ENCODE measurements at places on chromosomes 2 and 18. TPM values are rescaled to one million over a fixed set of nuclear protein-coding genes. Genes with fewer than 3 reads are reported as not detected.

STPG4 gene
- total RNA-seq = not detected

GPR55 gene
- not detected for total RNA-seq

SOWAHC gene
- 46.6 TPM for total RNA-seq

ARHGAP25 gene
- total RNA-seq = 5.1 TPM

ALLC gene
- total RNA-seq = not detected

TSN gene
- 25.2 TPM for total RNA-seq

TNFAIP6 gene
- 4.2 TPM for total RNA-seq

LRATD1 gene
- total RNA-seq = 10.2 TPM

PID1 gene
- 68.7 TPM for total RNA-seq

SLC66A3 gene
- total RNA-seq = 61.2 TPM

PNO1 gene
- 27.3 TPM for total RNA-seq

SIX3 gene
- total RNA-seq = 0.42 TPM

DNA sequence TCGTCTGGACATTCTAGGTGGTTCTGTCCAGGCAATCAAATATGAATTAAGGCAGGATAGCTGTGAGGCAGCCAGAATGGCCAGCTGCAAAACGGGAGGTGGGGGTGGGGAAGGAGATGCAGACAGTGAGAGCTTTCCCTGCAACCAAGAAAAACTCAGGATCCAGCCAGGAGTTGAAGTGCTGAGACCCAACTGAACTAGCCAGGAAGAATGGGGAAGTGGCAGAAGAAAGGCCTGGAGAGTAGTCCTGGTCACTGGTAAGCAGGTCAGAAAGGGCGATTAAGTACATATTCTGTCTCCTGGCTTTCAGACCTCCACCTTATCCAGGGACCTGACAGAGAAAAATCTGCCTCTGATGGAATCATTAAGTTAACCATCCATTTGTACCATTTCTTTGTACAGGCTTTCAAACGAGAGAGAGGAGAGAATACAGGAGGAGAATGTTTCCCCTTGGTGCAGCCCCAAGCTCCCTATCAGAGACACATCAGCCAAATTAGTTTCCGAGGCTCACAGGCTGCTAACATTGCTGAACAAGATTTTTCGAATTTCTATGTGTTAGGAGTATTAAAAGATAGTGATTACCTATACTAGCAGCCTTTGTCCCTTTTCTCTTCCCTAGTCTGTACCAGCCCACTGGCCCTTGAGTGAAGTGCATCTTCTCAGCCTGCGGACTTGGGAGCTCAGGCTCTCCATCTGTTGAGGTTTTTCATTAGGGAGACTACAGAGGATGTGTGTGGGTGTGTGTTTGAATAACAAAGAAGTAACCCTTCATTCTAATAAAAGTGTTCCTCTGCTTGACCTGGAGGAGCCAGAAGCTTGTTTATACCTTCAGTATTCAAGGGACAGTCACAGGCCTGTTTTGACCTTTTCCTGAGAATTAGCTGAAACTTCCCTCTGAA lies 12.5 kb upstream of the HOXD1 start:
- no peak for DNase-seq

GRCh38 chr2:118849226-118850167 lies 2.0 kb upstream of the EN1 start:
- no peak for DNase-seq

GRCh38 chr2:193847991-193848390 lies 1653.3 kb upstream of the TMEFF2 start:
- DNase-seq = no peak

DNA sequence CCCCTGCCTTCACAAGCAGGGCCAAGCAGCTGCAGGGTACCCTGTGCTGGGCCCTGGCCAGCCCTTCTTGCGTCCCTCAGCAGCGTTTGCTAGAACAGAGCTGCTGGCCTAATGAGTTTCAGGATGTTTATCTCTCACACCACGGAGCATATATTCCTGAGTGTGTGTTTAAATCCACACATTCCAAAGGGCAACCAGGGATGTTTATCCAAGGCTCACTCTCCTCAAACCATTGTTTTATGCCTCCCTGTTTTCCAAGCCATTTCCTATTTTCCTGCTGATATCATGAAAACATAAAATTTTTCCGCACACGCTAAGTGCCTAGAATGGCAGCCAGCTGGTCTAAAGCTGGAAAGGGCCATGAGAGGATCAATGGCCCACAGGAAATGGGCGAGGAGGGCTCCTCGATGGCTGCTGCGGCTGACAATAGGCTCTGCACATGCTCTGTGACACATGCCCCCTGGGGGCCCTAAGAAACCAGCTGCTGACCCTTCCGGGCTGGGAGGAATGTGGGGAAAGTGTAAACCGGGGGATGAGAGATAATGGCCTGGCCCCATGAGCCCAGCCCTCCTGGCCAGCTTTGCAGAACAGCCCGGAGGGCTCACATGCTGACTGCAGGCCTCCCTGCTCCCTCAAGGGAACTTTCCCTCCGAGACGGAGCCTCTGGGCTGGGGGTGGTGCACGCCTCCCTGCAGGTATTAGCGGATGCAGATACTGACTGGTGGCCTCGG lies 194.0 kb downstream of the NDUFA10 start:
- peak; percentile 90 for DNase-seq

- no peak for DNase-seq
Measured at GRCh38 chr2:231012463-231012862, 16.5 kb downstream of the SPATA3 start.

DNA sequence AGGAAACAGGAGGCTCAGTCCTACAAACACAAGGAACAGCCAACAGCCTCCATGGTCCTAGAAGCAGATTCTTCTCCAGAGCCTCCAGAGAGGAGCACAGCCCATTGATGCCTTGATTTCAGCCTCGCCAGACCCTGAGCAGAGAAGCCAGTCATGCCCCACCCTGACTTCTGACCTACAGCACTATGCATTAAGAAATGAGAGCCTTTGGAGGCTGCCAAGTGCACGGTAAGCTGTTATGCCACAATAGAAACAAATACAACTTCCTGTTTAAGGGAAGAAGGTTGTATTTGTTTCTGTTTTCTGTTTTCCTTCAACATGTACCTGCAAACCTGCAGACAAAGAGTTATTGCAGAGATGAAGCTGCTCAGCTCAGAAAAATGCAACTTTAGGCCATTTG lies 181.3 kb upstream of the AGAP1 start:
- DNase-seq = no peak

DNA sequence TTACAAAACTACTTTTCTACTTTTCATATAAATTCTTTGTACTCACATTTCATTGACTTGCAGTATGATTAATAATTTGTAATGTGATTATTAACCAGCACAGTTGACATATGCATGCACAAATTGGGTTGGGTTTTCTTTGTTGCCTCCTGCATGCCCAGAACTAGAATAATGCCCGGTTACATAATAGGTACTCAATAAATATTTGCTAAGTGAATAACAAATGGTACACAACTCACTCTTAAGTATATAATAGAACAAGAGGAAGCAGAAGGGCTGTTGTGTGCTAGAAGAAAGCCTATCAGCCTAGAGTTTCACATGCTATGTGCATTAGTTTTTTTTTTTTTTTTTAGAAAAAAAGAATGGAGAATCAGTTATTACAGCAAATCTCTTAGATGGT lies 9.3 kb downstream of the RDH14 start:
- no peak for DNase-seq

DNA sequence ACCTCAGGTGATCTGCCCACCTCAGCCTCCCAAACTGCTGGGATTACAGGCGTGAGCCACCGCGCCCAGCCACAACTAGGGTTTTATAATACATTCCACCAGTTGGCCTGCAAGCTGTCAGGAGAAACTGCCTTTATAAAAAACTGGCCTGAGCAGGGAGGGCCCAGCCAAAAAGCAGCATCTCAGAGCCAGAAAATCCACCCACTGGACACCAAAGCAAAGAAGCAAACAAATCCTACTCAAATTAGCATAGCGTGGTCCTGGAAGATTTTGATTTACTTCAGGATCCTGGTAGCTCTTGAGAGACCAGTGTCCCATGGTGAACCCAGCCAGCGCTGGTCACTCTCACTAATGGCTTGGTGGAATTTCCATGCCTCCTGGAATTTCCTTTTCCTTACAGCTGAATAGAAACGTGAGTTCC lies 60.0 kb upstream of the PXDN start:
- no peak for DNase-seq

DNA sequence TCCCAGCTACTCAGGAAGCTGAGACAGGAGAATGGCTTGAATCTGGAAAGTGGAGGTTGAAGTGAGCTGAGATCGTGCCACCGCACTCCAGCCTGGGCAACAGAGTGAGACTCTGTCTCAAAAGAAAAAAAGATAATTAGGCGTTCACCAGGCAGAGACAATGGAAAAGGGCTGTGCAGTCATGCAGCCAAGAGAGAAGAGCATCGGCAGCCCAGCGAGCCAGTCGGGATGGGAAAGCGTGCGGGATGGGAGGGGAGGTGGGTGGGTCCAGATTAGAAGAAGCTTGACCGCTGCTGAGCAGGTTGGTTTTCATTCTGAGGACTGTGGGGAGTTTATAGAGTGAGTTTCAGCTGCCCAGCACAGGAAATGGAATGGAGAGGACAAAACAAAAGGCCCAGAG lies 15.0 kb upstream of the CYS1 start:
- DNase-seq = no peak

- no peak for DNase-seq
Measured at GRCh38 chr18:24063121-24063731, 48.7 kb downstream of the TTC39C start.

DNA sequence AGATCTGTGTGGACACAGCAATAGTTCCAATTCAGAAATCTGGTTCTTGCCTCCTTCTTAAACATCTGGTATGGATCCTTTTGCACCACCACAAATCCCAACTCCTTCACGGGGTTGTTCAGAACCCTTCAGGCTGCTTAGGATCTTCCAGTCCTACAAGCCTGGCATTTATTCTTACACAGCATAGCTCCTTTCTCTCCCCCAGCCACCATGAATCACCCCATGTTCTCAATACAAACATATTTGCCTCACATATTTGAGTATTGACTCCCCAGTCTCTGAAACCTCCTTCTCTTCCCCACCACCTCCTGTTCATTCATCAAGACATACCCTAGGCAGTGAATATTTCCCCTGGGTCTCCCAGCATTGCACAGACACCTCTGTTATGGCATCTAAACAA lies 155.2 kb downstream of the ALK start:
- DNase-seq = no peak

- no peak for DNase-seq
Measured at GRCh38 chr2:212556296-212556695, 17.7 kb upstream of the ERBB4 start.

- DNase-seq = no peak
Measured at GRCh38 chr2:144942516-144943256, 422.8 kb upstream of the ZEB2 start.

- DNase-seq = no peak
Measured at GRCh38 chr18:74124642-74125041, 23.0 kb downstream of the FBXO15 start.

- no peak for DNase-seq
Measured at GRCh38 chr2:127573298-127573697, 37.8 kb downstream of the MYO7B start.

DNA sequence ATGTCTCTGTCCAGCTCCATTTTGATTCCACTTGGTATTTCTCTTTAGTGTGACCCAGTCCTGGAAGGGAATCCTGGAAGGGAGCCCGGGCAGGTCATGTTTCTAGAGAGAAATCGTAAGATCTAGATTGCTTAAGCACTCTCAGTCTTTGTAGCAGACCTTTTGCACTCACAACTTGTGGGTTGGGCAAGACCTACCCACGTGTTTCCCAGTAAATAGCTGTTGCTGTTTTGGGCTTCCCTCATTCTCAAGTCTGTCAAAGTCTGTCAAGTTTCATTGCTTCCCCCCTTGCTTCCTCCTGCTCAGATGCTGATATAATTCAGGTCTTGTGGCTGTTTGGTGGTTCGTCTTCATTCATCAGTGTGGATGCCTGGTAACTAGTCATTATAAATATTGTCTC lies 17.4 kb upstream of the NEMP2 start:
- no peak for DNase-seq

- DNase-seq = no peak
Measured at GRCh38 chr18:9103376-9103873, 926 bp downstream of the NDUFV2 start.

DNA sequence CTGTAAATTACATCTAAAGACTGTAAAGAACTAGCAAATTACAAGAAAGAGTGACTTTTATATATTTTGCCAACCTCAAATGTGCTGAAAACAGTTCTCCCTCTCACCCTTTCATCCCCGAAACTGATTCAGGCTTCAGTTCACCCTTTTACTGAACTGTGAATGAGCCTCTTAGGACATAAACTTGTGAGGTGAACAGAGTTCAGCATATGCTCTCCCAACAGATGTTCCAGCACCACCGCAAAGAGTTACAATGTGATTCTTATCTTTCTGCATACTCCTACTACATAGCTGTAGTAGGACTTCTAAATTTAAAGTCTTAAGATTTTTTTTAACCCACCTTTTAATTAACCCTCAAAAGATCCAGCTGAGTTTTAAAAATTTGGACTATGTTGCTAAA lies 1.2 kb upstream of the ZCCHC2 start:
- peak; percentile 31 for DNase-seq

DNA sequence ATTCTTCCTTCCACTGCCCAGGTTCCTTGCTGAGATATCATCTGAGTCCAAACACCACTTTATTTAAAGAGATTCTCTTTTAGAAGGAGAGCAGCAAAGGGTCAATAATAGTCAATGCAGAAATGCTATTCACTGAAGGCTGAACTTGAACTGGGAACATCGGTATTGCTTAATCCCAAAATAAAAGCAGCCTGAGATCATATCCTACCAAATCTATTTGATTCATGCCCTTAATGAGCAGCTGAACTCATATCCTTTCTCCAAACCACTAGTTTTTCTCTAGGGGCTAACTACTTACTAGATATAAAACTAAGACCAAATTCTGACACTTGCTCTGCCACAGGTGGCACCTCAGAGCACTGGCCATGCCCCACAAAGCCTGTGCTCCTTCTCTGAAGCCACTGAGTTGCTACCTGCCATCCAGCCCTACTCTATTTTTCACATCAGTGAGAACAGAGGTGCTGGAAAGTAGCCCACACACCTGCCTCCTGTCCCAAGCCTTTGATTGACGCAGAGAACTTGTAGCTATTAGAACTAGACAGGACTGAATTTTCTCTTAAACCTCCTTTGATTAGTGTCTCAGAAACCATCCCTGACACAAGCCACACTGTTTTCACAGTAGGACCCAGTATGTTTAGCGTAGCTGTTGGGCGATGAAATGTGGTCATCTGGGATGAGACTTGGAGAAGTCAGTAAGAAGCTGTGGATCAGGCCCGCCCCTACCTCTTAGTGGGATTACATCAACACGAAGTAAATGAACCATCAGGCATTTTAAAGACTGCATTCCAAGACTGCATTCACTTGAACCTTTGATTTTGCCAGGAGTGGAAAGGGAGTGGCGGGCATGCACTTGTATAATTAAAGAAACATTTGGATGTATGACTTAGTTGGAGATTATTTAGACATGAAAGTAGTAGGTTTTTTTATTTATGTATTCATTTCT lies 124.3 kb downstream of the RBMS1 start:
- DNase-seq = no peak

DNA sequence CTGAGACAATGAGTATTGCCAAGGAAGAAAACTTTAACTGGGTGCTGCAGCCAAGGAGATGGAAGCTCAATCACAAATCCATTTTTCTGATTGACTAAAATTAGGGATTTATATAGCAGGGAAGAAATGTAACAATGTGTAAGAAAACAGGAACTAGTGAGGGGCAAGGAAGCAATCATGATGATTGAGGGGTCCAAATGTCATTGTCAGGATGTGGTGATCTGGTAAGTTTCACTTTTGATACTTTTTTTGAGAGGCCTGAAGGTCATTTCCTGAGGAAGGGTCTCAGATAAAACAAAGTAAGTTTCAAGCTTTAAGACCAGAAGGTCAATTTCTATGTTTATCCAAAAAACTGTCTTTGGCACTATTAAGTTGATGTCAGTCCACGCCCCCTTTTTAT lies 12.0 kb upstream of the GCC2 start:
- DNase-seq = no peak
